ENCODE measurements at places on chromosomes 1 and 21.

DNA sequence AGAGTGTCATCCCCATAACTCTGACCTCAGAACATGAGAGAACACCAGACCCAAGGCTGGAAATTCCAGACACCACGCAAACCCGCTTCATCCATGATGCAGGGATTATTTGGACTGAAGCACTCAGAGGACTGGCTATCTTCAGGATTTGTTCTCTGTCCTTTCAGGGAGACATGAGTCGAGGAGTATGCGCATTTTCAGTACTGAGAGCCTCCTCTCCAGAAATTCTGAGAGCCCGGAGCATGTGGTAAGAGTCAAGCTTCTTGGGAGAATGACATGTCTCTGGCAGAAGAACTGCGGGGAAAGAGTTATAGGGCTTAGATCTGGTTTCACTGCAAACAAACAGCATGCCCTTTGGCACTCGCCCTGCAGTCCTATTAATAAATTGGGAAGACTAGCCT is 6.9 kb downstream of the LAX1 start:
- no peak for DNase-seq

DNA sequence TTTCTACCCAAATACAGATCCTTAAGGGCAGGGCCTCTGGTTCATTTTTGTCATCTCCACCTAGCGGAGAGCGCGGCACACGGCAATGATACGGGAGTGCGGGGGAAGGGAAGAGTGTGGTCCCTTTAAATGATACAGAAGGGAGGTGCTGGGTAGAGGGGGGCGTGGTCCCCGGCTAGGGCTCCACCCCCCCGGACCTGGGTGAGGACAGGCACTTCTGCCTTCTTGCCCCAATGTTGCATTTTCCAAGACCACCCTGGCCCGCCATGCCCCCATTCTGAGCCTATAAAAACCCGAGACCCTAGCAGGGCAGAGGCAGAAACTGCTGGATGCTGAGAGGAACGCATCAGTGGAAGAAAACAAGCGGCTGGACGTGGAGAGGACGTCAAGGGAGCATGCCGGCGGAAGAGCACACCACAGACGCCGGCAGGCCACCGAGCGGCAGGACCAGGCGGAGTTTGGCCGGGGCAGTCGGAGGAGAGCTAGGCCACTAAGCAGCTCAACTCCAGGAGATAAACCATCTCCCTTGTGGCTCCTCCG is 30.0 kb downstream of the LRRC3 start:
- DNase-seq = no peak

- DNase-seq = no peak
Observed at GRCh38 chr1:218763538-218763937, 410.1 kb upstream of the LYPLAL1 start.

- no peak for DNase-seq
Observed at GRCh38 chr1:24923485-24924113, 6.5 kb downstream of the RUNX3 start.

- no peak for DNase-seq
Observed at GRCh38 chr1:235426680-235427079, 59.5 kb downstream of the TBCE start.

- DNase-seq = no peak
Observed at GRCh38 chr1:81437649-81438048, 363.1 kb upstream of the ADGRL2 start.

DNA sequence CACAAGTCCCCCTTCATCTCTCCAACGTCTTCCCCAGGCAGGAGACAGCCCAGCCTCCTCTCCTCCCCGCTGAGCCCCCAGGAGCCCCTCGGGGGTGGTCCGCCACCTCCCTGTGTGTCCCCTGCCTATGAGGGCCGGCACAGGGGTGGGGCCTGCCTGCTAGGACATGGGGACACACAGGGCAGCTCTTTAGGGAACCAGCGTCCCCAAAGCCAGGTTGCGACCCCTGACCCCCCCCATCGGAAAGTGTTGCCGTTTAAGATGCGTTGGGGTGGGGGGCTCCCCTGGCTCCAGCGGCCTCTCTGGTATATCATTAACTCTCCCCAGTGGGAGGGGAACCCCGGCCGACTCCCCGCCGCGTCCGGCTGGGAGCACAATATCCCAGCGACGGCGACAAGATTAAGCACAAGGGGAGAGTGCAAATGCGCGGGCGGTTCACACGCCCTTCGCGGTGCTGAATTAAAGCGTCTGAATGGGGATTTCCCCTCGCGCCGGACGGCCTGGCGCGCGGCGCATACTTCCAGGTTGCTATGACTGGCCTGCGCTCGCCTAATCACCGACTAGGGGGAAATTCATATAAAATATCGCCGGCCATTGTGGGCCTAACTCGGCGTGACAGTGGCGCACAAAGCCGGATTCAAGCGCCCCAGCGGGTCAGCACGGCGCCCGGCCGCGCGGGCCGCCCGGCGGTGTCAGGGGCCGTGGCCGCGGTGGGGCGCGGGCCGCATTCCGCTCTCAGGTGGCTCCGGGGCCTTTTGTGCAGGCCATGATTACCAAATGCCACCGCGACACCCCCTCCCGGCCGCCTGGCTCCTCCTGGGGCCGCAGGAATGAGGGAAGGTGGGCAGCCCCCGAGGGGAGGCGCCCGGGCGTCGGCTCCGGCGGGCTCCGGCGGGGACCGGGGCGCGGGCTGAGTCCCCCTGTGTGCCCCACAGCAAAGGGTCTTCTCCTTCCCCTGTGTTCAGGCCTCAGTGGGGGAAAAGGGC is 30.9 kb downstream of the WNT3A start:
- no peak for DNase-seq

Measured in NCI-H69 (cell line).